ENCODE measurements at places on chromosomes 13 and 19.

GRCh38 chr19:38682872-38683392 lies 35.5 kb downstream of the ACTN4 start:
- no peak for DNase-seq

- DNase-seq = no peak
These were observed 6.4 kb upstream of the NFIC start for GRCh38 chr19:3359919-3360420.

GRCh38 chr13:92560883-92561282 lies 665.7 kb upstream of the GPC6 start:
- no peak for DNase-seq

DNA sequence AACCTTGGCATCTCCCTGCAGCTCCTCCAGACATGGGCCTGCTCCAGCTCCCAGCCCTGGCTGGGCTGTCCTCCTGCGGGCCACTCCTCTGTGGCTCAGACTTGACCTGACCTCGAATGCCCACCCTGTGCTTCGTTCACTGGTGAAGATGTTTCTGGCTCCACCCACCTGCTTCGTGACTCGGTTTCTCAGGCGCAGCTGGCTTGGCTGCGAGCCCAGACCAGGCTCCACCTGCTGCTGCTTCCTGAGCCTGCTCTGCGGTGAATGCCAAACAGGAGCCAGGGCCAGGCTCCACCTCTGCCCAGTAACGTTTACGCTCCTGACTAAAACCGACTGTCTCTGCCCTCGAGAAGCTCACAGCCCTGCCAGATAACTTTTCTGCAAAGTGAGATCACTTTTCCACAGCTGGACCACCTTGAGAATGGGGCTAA lies 8.9 kb upstream of the RSPH6A start:
- no peak for DNase-seq

DNA sequence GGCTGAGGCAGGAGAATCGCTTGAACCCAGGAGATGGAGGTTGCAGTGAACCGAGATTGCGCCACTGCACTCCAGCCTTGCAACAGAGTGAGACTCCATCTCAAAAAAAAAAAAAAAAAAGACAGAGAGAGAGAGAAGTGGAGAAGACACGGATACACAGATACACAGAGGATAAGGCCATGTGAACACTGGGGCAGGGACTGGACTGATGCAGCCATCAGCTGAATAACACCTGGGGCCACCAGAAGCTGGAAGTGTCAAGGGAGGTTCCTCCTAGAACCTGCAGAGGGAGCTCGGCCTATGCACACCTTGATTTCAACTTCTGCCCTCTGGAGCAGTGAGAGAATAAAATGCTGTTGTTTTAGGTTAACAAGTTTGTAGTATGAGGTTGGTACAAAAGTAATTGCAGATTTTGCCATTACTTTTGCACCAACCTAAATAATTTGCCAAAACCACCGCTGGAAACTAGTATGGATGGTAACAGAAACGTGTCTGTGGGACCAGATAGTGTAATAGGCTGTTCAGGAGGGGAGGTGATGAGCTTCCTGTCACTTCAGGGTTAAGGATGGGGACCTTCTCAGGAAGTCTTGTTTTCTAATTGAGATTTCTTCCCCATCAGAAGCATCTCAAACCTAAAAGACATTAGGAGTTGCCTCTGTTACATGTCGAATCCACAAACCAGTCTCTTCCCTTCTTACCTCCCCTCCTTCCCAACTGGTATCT lies 36.4 kb upstream of the IGSF23 start:
- no peak for DNase-seq

GRCh38 chr13:109297628-109298027 lies 488.8 kb downstream of the IRS2 start:
- DNase-seq = no peak

- no peak for DNase-seq
These were observed 31.4 kb upstream of the GJB6 start for GRCh38 chr13:20263393-20264044.

GRCh38 chr13:79359064-79359463 lies 47.0 kb downstream of the RBM26 start:
- DNase-seq = no peak

- no peak for DNase-seq
These were observed 78.8 kb upstream of the TDRD3 start for GRCh38 chr13:60318186-60318585.

GRCh38 chr13:113178070-113178895 lies 19.8 kb downstream of the PROZ start:
- DNase-seq = no peak

GRCh38 chr13:96744367-96745331 lies 249.6 kb downstream of the OXGR1 start:
- no peak for DNase-seq

GRCh38 chr13:48559638-48560320 lies 26.9 kb upstream of the RCBTB2 start:
- no peak for DNase-seq

DNA sequence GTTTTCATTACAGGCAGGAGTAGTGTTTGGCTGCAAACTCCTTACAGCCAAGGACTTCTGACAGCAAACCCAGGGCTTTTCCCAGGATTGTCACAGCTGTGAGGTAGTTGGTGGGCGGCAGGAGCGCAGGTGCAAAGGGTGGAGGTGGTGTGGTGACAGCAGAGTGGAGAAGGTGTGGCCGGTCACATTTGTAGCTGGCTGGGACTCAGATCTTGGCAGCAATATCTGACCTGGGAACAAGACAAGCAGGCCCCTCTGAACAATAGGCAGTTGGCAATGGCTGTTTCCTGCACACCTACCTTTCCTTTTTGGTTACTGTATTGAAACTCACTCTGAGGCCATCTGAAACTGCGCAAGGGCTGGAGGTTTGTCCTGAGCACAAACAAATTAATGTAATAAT lies 327.3 kb downstream of the COG6 start:
- no peak for DNase-seq

DNA sequence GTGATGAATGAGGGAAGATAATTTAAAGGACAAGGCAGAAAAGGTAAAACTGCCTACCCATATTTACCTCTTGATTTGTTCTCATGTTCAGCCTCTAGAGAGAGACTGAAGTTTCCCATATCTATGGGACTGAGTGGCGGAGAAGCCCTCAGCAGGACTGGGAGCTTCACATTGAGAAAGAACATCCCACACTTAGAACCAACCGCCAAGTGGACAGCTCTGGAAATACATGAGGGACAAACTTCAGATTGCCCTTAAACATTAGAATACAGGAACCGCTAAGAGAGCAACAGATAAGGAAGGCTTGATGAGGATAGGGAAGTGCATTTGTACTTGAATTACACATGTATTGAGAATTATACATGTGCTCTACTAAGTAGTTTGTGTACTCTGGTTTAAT lies 316.0 kb upstream of the MIR17HG start:
- no peak for DNase-seq

DNA sequence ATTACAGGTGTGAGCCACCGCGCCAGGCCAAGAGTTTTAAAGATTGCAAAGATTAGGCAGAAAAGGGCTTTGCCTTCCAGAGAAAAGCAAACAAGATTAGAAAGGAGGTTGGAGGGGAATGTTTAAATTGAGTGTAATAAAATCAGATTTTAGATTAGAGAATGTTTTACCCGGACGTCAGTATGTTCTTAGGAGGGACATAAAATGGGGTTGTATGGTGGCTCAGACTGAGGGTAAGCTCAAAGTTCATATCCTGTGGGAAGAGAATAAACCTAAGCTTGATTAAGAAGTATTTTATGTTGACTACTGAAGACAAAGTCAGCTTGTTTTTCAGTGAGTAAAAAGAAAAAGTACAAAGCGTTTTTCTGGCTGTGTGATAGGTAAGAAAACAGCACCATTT lies 34.1 kb upstream of the ZNF681 start:
- no peak for DNase-seq

- no peak for DNase-seq
These were observed 14.4 kb downstream of the CDC16 start for GRCh38 chr13:114249077-114249476.

GRCh38 chr19:42271861-42272534 lies 2.9 kb downstream of the CIC start:
- no peak for DNase-seq

- DNase-seq = no peak
These were observed at the start of gene TTC9B for GRCh38 chr19:40217934-40218890. Gene TTC9B, minus strand, starts transcription at chr19:40218384. Its CDS starts 3 bp downstream, at chr19:40218381.

GRCh38 chr13:98540476-98540875 lies 36.4 kb downstream of the STK24 start:
- no peak for DNase-seq

GRCh38 chr19:46181388-46181779 lies 33.3 kb downstream of the IGFL2 start:
- DNase-seq = no peak

DNA sequence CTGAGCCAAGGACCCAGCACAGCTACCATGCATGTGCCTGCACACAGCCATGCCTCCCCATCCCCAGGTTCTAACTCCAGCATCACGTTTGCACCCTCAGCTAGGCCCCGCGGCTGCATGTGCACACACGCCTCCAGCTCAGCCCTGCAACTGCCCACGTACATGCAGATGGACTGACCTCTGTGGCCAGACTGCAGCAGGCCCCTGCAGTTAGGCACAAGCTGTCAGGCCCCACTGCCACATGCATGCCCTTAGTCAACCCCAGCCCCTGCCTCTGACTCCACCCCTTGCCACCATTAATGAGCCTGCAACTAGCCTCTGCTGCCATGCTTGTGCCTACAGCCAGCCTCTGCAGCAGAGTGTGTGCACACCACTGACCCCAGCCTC lies 23.1 kb downstream of the SLC6A16 start:
- DNase-seq = no peak

- no peak for DNase-seq
These were observed 3.3 kb downstream of the MTIF3 start for GRCh38 chr13:27446986-27447583.

DNA sequence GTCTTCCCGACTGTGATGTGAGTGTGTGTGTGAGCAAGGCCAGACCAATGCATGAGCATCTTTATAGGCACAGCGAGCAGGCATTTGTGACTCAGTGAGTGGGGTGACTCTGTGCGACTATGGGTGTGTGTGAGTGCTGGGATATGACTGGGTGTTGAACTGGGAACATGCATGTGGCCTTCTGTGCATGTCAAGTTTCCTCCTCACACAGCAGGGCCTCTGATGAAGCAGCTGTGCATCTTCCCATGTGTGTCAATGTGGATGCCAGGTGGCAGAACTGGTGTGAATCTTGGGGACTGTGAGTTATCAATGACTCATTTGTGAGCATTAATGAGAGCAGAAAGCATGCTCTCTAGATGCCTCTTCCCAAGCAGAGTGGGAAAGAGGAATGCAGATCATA lies 12.1 kb upstream of the LGALS14 start:
- DNase-seq = no peak

DNA sequence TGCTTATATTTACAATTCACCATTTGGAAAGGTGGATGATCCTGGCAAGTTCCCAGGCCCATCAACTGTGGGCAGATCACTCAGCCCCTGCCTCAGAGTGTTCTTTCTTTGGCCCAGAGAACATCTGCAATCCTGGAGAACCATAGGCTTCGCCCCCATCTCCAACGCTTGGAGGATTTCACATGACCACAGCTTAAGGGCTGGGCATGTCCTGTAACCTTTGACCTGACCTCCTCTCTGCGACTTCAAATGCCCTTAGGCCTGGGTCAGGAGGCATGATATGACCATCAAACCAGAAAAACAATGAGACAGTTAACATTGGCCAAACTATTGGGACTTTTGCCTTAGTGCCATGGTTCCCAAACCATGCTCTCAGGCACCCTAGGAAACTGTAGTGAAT lies 7.2 kb upstream of the MBNL2 start:
- DNase-seq = no peak

- no peak for DNase-seq
These were observed 122.1 kb downstream of the CYSLTR2 start for GRCh38 chr13:48775804-48776203.

DNA sequence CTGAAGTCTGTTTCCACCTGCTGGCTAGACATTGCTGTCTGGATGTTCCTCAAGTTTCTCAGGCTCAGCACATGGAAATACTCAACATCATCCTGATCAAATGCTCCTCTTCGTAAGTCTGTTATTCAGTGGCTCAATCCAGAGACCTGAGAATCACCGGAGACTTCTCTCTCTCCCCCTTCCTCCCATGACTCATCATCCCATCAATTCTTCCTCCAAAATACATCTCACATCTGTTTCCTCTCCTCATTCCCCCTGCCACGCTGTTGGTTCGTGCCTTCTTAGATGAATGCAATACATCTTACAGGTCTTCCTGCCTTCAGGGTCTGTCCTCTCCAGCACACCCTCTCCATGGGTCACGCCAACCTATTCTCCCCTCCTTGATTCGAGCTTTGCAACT lies 7.4 kb upstream of the RXFP2 start:
- no peak for DNase-seq

DNA sequence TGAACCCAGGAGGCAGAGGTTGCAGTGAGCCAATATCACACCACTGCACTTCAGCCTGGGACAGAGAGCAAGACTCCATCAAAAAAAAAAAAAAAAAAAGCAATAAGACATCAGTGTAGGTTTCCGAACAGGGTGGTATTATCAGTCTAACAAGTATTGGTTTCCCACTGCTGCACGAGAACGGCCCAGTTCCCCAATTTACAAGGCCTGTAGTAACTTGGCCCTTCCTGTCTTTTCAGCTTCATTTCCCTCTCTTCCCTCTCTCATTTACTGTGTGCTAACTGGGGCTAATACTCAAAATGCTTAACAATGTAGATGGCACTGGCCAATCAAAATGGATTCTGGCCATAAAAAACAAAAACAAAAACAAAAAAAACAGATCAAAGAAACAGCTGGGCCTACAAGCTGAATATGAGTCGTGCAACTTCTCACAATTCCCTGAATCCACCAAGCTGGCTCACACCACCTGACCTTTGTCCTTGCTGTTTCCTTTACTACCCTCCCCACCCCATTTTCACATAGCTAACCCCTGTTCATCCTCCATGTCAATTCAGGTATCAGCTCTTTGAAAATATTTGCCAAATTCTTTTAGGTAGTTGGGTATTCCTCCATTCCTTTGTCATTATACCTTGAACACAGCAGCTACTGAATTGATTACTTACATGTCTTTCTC lies 2.4 kb downstream of the TEX101 start:
- DNase-seq = no peak

GRCh38 chr19:35022460-35022859 lies 7.8 kb upstream of the SCN1B start:
- no peak for DNase-seq

DNA sequence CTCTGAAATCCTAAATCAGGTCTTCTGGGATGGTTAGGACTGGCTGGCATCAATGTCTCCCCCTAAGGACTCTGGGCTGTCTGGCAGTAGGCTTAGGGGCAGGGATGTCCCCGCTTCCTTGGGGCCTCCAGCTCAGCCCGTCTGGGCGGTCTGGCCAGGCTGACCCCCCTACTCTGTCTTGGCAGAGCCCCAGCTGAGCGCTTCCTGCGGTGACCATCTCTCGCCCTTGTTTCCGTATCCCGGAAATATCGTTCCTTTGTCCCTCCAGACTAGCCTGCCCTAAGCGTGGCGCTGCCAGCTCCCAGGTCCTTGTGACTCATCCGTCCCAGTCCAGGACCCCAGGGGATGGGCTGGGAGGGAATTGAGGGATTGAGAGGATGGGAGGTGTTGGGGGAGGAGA lies 11.3 kb downstream of the GTPBP3 start:
- no peak for DNase-seq

- no peak for DNase-seq
These were observed 83.5 kb upstream of the FNDC3A start for GRCh38 chr13:48892053-48892687.
